Colonic mucosa (tissue), 4 donors: ENCODE measurements at places on chromosomes 3 and 15. TPM values are rescaled to one million over a fixed set of nuclear protein-coding genes. Genes with fewer than 3 reads are reported as not detected.

The PLA1A gene
- total RNA-seq = 0.58 TPM

The A4GNT gene
- not detected for total RNA-seq

The PARP15 gene
- 1.1 TPM for total RNA-seq

The SYNPR gene
- total RNA-seq = 0.17 TPM

The NTRK3 gene
- total RNA-seq = 1.5 TPM

The LIPC gene
- 2.9 TPM for total RNA-seq

The RBPMS2 gene
- total RNA-seq = 14.5 TPM

The LSM3 gene
- 12.4 TPM for total RNA-seq

The BBX gene
- 21.5 TPM for total RNA-seq

The KLHL40 gene
- not detected for total RNA-seq

The WDR5B gene
- total RNA-seq = 3.6 TPM

The MED12L gene
- total RNA-seq = 0.32 TPM

The NANOGP8 gene
- not detected for total RNA-seq

The MST1R gene
- 173 TPM for total RNA-seq

The ESYT3 gene
- 0.89 TPM for total RNA-seq

The ITIH3 gene
- 0.82 TPM for total RNA-seq

The KLHL6 gene
- 2.0 TPM for total RNA-seq

The DNASE1L3 gene
- total RNA-seq = 6.2 TPM
